ENCODE measurements at places on chromosomes 2 and 18. TPM values are rescaled to one million over a fixed set of nuclear protein-coding genes. Genes with fewer than 3 reads are reported as not detected.

PROM2 gene
- 9.4 TPM for total RNA-seq

FBLN7 gene
- 4.0 TPM for total RNA-seq

PLCD4 gene
- 2.8 TPM for total RNA-seq

SP140 gene
- total RNA-seq, result 0.49 TPM

CIAO1 gene
- total RNA-seq, result 46.0 TPM

SERPINB12 gene
- 64.6 TPM for total RNA-seq

ABCG8 gene
- under 0.01 TPM for total RNA-seq

CHRND gene
- 2.4 TPM for total RNA-seq

CNGA3 gene
- 0.10 TPM for total RNA-seq

UNC50 gene
- 31.8 TPM for total RNA-seq

VAMP5 gene
- 8.9 TPM for total RNA-seq

LYPD6B gene
- total RNA-seq, result 12.3 TPM

HAAO gene
- 7.0 TPM for total RNA-seq

All from skin of body (tissue), 3 donors.